ENCODE measurements at places on chromosomes 6 and 20.
A peak's percentile ranks its signal among the peaks of the same experiment; 100 is the strongest.

DNA sequence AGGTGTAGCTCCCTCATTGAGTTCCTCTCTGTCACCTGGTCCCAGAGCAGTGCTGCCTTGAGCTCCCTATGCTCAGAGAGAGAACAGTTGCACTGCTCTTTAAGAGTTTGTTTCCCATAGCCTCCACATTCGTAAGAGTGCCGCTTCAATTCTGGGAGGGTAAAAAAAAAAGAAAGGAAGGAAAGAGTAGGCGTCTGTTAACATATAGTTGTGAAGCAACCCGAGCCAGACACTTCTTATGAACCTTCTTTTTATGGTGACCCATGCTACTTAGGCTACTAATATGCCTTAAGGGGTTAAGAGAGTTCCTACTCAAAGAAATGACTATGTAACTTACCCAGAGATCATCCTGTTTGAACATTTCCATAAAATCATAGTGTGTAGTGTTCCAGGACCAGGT lies 4.3 kb upstream of the ARG1 start:
- no peak for DNase-seq

DNA sequence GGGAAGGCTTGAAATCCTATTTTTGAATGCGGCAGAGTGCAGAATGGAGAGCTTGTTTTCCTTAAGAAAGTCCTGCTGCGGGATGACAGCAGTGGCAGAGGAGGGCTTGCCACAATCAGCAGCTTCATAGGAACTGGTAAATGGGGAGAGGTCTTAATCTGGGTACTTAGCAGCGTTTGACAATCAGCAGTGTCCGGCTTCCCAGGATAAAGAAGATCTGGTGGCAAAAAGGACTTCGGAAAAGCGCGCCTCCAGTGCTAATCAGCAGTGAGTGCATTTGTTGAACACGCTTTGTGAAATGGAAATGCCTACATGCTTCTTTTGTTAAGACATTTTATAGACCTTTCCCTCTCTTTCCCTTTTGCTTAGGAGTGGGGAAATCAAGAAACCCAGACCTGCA lies 735.7 kb downstream of the QKI start:
- no peak for DNase-seq

DNA sequence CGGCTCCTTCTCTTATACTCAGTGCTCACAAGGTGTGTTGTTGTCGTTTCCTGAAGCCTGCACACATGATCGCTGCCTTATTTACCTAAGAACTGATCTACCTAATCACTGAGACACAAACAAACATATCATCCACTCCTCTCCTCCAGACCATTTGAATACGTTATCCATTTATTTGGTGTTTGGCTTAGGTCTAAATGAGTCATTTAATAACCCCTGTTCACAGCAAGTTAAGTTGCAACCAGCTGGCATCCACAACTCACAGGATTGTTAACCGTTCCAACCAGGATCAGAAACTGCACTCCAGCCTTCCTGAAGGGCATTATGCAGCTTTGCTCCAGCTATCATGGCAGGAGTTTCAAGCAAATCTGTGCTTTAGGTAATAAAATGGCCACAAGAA lies 511.1 kb upstream of the MAP3K7 start:
- no peak for DNase-seq

GRCh38 chr20:39142407-39143096 lies 180.4 kb downstream of the DHX35 start:
- DNase-seq, result no peak

GRCh38 chr6:112269114-112269513 lies 14.7 kb upstream of the LAMA4 start:
- DNase-seq, result no peak

DNA sequence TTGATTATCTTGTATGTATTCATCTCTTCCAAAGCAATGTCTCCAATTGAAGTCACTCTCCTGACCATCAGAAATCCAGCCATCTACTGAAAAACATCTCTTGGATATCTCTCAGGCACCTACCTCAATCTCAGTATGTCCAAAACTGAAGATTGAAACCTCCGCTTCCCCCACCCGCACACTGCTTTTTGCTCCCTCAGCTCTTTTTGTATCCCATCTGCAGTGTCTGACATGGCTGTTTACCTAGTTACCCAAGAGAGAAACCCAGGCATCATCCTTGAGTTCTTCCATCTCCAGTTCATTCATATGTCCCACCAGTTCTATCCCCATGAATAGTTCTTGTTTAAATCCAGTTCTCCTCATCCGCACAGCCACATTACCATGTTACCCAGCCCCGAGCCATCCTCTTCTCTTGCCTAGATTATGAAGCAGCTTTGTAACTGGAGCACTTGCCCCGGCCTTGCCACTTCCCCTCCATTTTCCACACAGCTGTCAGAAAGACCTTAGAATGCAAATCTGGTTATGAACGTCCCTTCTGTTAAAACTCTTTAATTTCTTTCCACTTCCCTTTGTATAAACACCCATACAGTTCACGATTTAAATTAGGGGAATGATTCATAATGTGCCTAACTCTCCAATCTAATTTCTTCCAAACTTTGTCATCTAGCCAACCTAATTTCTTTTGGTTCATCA lies 40.5 kb upstream of the GCLC start:
- no peak for DNase-seq

GRCh38 chr20:16771213-16771612 lies 23.1 kb downstream of the OTOR start:
- DNase-seq, result no peak

DNA sequence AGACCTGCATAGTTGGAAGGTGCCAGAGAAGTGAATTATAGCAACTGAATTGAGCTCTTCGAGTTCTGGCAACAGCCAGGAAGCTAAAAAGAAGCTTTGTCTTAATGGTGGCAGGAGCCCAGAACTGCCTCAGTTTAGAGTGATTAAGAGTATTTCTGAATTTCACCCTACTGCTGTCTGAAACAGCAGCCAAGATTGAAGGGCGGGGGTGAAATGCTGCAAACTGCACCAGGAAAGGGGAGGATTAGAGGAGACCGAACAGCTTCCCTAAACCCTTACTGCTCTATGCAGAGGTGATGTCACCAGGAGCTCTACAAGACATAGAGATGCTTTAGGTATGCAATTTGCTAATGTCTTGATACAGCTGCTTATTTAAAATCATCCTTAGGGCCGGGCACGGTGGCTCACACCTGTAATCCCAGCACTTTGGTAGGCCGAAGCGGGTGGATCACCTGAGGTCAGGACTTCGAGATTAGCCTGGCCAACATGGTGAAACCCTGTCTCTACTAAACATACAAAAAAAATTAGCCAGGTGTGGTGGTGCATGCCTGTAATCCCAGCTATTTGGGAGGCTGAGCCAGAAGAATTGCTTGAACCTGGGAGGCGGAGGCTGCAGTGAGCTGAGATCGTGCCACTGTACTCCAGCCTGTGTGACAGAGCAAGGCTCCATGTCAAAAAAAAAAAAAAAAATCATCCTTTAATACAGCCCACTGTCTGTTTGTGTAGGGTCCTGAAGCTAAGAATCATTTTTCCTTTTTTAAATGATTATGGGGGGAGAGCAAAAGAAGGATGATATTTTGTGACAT lies 91.7 kb upstream of the IYD start:
- DNase-seq, result no peak

- DNase-seq, result no peak
Observed at GRCh38 chr6:169385237-169385880, 131.7 kb upstream of the THBS2 start.

DNA sequence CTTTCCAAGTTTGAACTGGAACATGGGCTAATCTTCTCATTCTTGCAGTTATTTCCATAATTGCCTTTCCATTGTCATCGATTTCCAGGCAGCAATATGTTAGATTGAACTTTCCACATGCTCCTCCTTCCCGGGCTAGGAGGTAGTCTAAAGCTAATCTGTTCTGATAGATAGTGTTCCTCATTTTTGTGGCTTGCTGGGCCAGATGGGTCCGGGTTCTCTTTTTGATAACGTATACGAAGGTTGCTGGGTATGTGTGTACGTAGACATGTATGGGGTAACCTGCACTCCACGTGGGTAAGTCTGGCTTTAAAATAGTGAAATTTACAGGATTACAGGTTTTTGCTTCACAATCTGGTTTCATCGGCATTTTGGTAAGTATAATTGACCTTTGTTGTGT lies 14.0 kb upstream of the GMPR start:
- DNase-seq, result no peak

DNA sequence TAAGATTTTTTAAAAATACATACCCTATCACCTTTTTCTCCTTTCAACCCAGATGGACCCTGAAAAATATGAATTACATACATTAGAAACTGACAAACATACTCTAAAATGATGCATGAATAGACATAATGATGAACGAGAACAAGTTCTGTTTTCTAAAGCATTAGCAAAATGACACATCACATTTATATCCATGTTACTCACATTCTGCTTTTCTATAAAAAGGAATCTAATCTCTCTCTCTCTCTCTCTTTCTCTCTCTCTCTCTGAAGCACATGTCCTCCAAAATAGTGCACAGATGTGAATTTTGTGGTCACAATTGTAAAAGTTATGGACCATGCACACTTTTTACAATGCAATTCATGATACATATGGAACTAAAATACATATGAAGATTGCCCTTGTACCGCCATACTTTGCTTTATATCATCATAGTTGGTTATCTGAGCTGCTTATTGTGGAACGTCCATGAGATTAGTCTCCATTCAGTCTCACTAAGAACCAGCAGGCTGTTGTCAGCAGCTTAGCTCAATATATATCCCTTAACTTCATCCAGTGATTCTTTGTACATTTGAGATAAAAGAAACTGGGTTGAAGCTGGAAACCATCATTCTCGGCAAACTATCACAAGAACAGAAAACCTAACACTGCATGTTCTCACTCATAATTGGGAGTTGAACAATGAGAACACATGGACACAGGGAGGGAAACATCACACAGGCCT lies 114.2 kb downstream of the COL12A1 start:
- no peak for DNase-seq

GRCh38 chr20:381581-382290 lies 1.2 kb downstream of the TRIB3 start:
- DNase-seq, result peak; percentile 62

- DNase-seq, result no peak
Observed at GRCh38 chr6:146551545-146551944, 7.9 kb downstream of the RAB32 start.

DNA sequence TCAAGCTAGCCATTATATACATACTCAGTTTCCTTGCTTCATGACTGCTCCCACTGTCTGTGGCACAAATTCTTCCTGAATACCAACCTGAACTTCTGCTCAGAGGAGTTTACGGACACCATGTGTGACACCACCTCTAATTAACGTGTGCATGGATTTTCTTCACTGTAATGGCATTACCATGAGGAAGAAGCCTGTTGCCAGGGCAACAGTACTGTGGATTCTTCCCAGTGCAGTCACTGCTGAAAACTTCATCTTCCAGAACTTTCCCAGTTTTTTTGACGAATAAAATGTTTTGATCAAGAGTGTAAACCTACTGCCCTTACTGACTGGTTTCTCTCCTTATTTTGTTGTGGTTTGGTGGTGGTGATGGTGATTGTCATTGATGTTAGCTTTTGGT lies 444.3 kb upstream of the NRSN1 start:
- no peak for DNase-seq

DNA sequence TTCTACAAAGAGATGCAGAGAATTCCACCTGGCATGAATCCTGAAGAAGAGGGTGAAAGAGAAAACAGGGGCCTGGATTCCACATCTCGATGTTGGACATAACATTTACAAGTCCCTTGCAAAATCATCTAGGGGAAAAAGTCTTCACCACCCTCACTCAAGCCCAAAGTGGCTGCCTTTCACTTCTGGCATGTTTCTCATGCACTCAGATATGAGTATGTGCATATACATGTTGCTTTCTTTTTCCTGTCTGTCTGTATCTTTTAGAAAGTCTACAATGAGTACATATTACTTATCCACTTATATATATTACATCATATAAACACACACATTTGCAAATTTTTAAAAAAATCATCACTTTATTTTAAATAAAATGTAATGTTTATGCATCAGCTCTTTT lies 159.3 kb downstream of the KIF6 start:
- no peak for DNase-seq

GRCh38 chr20:3235666-3236324 lies 3.2 kb downstream of the SLC4A11 start:
- no peak for DNase-seq

DNA sequence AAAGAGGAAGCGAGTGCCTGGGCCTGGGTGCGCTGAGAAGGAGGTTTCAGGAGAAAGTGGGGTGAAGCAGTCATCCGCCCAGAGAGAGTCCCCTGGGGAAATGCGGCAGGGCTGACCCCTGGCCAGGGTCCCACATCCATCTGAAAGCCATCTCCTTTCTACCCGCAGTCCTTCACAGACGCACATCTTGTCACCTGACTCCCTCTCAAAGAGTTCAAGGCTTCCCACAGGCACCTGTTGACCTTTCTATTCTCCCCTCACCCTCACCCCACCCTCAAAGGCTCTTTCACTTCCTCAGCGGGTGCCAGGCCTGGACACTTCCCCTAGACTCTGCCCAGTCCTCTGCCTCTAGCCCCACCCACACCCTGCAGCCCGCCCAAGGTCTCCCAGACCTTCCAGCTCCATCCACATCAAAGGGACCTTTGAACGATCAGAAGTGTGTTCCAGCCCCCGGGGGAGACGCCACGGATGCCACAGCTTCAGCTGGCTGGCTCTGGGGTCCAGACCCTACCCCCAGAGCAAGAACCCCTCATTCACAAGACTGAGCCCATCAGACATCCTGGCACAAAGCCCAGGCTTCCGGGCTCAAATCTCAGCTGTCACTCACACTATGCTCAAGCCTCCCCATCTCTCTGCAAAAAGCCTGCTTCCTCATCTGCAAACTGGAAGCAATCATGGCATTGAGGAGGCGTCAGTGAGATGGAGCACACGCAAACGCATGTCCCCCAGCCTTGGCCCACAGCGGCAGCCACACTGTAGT lies 2.1 kb downstream of the CTSZ start:
- DNase-seq, result peak; percentile 56

- DNase-seq, result no peak
Observed at GRCh38 chr6:127462376-127462775, 3.2 kb upstream of the KIAA0408 start.

DNA sequence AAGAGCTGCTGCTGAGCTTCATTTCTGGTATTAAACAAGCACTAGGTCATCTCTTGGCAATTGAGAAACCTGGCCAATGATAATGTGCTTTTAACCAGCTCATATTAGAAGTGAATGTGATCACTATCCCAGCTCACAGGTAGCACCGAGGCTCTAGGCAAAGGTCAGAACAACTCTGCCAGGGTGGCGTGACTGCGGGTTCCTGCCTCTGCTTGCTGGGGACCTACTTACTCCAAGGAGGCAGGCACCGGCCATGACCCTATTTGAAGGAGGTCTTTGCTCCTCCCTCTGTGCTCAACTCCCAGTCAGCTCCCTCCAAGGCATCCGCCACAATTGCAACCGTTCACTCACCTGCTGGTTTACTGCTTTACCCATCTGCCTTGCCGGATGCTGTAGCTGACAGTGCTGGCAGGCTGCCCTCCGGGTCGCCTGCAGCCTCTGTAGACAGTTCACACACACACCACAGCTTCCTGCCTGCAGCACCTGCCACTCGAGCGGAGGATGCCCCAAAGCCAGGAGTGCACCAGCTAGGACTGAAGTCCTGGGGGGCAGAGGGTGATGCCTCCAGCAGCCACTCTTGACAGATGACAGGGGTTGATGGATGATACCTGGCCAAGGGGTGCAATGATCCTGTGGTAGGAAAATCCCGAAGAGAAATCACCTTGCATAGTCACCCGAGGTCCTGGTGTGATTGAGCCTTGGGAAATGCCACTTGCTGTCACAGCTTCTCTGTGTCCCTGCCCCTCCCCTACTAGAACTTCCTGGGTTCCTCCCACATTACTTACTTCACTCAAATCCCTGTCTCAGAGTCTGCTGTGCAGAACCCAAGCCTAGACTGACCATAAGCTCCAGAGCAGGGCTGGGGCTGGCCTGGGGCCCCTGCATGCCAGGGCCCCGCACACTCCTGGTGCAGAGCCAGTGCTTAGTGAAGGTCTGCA lies 8.8 kb upstream of the VSX1 start:
- no peak for DNase-seq

- no peak for DNase-seq
Observed at GRCh38 chr20:17652411-17652810, 29.6 kb downstream of the RRBP1 start.

Measured in AML-193 (cell line).